ENCODE measurements at places on chromosomes 16 and 17.
A peak's percentile ranks its signal among the peaks of the same experiment; 100 is the strongest.

GRCh38 chr17:13323990-13324389, 277.7 kb downstream of the HS3ST3A1 start:
- no peak for DNase-seq

DNA sequence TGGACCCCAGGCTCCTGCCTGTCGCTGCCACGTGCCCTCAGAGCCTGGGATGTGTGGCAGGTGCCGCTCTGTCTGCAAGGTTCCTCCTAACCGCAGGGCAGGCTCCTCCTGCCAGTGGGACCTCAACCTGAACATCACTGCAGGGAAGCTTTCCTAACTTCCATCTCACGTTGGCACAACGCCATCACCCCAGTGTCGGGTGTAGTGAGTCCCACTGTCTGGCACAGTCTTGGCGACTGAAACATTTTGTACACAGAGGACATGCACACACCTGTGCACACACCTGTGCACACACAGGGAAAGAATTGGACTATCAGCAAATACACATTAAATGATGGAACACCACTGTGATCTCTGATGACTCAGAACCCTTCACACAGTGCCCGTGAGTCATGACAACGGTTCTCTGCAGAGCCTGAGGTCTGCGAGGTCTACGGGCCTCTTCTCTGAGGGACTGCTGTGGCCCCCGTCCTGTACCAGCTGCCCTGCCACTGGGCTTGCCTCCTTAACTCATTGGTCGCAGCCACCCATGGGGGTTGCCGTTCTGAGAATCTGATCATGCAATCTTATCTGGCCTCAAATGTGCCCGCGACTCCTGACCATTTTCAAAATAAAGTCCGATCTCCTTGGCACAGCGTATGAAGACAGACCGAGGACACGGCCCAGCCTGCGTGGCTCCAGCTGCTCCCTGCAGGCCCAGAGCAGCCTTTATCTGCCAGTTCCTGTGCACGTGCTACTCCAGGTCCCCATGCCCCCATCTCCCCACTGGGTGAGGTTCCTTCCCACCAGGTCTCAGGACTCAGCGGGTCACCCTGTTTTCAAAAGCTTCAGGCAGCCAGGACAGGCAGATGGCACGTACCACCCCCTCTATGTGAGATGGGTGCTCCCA, 7.6 kb downstream of the CCDC57 start:
- DNase-seq: no peak

GRCh38 chr17:82097919-82098168, 192 bp downstream of the FASN start:
- no peak for DNase-seq

DNA sequence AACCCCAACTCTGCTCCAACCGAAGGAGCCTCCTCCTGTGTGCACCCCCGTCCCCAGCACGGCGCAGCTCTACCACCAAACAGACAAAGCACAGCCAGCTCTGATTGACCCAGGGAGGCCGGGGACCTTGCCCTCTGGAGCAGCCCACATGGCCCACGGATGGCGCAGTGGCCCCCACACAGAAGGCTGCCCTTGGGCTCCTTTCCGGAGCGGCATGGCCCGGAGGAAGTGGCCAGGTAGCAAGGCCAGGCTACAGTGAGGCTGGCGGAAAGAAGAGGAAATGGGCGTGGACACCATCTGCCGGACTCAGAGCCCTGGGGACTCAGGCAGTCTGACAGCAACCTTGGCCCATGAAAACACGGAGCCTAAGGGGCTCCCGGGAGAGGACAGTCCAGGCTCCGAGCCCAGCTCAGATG, 19.9 kb upstream of the ZC3H18 start:
- DNase-seq: no peak

DNA sequence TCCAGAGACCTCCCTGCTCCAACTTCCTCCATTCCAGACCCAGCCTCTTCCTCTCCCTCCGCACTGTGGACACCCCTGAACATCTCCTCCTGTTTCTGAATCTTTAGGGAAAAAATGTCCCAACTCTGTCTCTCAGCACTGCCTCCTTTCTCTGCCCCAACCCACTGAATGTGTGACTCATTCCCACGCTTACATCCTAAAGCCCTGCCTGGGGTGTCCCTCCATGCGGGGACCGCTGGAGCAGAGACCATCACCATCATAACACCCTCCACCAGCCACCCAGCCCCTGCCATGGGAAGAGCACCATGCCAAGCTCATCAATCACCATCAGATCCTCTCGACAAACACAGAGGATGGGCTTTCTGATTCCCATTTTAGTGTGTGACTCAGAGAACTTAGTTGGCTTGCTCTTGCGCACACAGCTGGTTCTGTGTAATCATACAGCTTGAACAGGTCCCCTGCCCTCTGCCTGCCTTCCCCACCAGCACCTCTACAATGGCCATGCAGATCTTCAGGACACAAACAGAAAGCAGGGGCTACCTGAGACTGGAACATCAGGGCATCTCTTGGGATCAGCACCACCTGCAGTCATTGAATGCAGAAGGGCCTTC, 10.7 kb downstream of the RPRML start:
- no peak for DNase-seq

DNA sequence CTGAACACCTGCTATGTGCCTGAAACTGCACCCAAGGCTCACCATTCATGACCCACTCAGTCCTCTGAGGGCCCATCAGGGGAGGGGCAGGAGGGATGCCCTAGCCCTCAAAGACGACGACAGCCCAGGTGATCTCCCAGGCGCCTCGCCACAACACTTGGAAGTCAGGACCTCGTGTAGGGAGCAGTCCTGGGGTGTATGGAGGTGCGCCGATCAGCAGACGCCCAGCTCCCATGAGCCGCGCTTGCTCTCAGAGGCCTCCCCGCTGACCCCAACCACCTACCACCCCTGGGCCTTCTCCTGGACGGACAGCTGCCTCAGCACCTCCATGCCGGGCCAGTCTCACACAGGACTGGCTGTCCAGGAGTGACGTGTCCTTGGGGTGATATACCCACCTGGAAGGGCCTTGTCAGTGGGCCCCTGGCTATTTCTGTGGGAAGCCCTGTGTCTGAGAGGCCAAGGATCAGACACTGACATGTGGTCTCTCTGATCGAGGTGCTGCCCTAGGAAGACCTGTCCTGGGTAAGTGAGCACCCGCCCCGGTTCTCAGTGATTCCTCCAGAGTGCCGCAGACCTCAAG, 26.7 kb downstream of the KDM8 start:
- no peak for DNase-seq

- DNase-seq: no peak
These were observed 13.5 kb downstream of the SPECC1 start for GRCh38 chr17:20022701-20023100.

- DNase-seq: peak; percentile 95
These were observed at the start of gene ADGRG1 for GRCh38 chr16:57628008-57628781. Gene ADGRG1 (plus strand): TSS chr16:57628630. CDS start chr16:57650288, 21,658 bp downstream.

- DNase-seq: peak; percentile 76
These were observed 59.3 kb downstream of the JPH3 start for GRCh38 chr16:87661561-87661960.

DNA sequence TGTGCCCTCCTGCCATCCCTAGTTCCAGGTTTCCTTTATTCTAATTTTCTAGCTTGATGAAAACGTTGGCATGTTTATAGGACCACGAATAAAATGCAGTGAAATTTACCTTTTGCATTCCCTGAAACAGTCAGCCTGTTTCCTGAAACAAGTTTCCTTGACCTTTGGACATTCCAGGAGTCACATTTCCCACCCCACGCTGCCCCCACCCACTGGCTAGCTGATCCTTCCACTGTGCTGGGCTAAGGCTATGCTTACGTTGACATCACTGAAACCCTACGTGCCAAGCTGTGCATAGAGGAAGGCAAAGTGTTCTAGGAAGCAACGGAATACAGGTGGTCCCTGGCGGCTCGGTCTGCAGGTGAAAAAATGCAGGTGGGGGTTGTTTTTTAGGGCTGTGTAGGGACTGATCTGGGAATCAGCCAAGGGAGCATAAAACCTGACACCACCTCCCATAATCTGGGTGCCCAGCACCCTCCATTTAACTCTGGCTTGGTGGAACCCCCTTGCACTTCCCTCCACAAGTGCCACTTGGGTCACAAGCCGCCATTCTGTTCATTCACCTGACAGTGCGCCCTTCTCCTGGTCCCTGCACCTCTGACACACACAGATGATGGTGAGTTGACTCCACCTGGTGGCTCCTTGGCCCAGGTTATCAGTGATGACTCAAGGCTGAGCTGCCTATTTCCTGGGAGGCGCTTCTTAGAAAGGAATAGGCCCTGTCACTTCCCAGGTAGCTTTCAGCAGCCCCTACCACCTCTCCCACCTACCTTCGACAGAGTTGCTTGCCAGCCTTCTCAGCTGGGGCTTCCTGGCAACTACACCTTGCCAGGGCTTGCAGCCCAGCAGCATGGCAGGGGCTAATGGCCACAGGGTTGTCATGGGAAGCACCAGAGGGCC, 83.7 kb downstream of the N4BP1 start:
- peak; percentile 91 for DNase-seq

- DNase-seq: no peak
These were observed 59.8 kb downstream of the NCOR1 start for GRCh38 chr17:16155536-16155935.

- DNase-seq: peak; percentile 2
These were observed 255.2 kb upstream of the WSB1 start for GRCh38 chr17:27038676-27039075.

DNA sequence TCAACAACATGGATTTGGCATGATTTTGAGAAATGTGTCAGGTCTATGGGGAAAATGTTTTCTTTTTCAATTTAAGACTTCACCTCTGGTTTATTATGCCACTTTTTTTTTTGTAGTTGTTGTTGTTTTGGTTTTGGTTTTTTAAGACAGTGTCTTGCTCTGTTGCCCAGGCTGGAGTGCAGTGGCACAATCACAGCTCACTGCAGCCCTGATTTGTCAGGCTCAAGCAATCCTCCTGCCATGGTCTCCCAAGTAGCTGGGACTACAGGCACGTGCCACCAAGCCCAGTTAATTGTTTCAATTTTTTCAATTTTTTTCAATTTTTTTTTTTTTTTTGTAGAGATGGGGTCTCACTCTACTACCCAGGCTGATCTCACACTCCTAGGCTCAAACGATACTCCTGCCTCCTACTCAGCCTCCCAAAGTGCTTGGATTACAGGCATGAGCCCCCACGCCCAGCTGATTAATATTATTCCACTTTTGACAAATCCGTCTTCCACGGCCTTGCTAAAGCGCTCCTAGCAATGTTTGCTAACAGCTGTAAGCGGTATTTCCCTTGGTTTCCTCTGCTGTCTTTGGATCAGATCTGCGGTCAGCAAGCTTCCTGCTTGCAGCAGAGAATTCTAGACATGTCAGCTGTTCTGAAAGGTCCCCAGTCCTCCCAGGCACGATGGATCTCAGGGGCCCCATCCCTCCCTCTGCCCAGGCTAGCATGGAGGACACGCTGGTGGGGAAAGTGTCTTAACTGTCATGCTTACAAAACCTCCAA, 7.0 kb upstream of the MILR1 start:
- no peak for DNase-seq

GRCh38 chr17:63246344-63246743, 199.8 kb downstream of the CYB561 start:
- no peak for DNase-seq

DNA sequence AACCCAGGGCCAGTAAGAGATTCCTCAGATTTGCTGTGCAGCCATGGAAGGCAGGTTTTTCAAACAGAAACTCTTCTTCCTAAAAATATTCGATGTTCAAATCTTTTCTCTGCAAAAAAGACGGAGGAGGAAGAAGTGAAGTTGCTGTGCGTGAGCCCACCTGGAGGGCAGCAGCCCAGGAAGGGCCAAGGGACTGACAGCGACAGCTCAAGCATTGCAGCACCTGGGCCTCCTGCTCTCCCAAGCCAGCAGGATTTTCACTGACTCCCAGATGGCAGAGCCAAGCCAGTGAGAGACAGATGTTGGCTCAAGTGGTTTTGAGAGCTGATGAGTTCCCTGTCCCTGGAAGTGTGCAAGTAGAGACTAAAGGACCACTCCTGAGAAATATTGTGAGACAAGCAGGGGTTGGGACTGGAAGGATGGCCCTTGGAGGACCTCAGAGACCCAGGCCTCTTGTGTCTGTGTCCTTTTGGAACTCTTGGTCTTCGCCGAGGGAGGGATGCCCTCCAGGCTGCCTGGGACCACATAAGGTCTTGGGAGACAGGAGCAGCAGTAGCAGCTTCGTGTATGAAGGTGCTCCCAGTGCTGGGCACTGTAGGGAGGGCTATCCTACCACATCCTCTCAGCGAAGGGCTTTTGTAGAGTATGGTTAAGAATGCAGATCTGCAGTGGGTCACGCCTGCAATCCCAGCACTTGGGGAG, 29.3 kb upstream of the TNFRSF13B start:
- no peak for DNase-seq

DNA sequence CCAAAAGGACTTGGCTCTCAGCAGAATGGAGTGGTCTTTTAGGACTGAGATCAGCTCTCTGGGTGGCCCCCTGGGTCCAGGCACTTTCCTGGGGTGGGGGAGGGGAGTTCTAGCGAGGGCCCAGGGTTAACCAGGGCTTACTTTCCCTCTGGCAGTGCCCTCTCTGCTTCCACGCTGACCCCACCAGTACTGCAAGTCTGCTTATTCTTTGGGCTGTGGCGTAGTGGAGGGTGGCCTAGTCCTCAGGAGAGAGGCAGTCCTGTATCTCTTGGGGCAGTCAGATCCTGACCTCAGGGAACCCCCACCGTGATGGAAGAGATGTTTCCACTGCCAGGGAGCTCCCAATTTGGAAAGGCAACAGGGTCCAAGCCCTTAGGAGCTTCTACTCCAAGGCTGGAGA, 79.4 kb downstream of the CCDC182 start:
- no peak for DNase-seq

- DNase-seq: no peak
These were observed 16.5 kb upstream of the MEAK7 start for GRCh38 chr16:84520725-84521496.
